ENCODE measurements at places on chromosomes 2 and 18.

DNA sequence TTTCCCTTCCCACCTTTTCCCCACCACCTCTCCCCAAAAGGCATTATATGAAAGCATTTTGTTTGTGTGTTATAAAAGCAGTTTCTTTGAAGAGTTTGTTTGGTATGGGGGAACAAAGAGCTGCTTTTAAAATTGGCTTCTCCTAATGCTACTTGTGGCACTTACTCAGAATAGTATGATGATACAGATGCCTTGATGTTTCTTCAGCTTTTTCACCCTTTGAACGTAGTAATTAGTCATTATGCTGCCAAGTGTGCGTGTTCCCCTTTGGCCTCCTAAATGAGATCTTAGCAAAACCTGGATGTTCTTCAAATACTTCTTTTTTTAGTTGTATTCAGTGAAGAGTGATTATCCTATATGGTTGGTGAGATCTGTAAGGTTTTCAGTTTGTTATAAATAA, 183.4 kb downstream of the PTGR3 start:
- no peak for DNase-seq

GRCh38 chr2:203594541-203594940, 59.4 kb upstream of the RAPH1 start:
- DNase-seq: no peak

DNA sequence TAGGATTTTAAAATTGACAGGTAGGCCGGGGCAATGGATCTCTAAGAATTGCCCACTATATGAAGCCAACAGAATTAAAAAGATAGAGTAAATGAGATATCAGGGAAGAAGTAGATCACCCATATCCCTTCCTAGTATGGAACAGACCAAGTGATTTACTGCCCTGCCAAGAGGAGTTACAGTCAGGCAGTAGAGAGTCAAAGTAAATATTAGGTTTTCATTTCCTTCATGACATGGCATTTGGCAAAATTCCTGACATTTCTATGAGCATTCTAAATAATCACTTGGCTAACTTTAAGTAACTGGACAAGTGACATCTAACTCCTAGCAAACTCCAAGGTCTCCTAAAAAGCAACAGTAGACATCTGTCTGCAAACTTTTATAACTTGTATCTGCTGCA, 33.5 kb downstream of the GALNT5 start:
- DNase-seq: no peak

GRCh38 chr18:2914185-2914880, 67.5 kb downstream of the EMILIN2 start:
- no peak for DNase-seq

GRCh38 chr2:105117565-105117964, 79.7 kb downstream of the MRPS9 start:
- DNase-seq: no peak

- DNase-seq: no peak
These were observed 63.8 kb downstream of the TTC21B start for GRCh38 chr2:165889798-165890197.

DNA sequence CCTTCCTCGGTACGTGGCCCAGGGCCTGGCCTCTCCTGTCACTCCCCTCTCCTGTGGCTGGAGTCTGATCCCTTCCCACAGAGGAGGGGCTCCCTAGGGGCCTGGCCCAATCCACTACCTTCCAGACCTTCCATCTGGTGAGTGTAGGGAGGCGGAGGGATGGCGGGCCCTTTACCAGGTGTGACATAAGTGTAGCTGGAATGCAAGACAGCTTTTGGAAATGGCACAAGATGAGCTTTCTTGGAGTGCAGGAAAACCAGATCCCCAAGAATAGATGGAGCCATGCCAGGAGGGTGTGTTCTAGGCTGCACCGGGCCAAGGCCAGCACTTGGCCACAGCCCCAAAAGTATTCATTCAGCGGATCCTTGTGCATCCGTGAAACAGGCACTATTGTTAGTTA, 30.1 kb downstream of the IGFBP5 start:
- no peak for DNase-seq

GRCh38 chr2:15729709-15730544, 138.3 kb downstream of the DDX1 start:
- no peak for DNase-seq

- no peak for DNase-seq
These were observed 54.7 kb upstream of the RNU4ATAC start for GRCh38 chr2:121475811-121476571.

DNA sequence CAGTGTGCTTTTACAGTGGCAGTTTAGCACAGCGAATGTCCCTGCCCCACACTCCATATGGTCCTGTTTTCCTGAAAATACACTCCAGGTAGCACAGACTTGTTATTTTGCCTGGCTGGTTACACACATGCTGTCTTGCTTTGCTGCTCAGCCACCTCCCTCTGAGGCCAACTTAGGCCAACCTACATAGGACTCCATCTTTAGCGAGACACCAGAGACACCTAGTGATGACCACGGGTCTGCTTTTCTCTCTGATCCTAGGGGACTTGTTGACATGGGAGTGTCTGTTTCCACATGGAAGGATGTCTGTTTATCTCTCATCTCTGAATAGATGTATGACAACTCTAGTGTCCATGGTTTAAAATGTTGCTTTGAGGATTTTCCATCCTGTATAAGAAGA, 43.3 kb downstream of the PLEKHB2 start:
- DNase-seq: no peak

GRCh38 chr2:67954093-67954748, 108.6 kb downstream of the C1D start:
- DNase-seq: peak; percentile 89

DNA sequence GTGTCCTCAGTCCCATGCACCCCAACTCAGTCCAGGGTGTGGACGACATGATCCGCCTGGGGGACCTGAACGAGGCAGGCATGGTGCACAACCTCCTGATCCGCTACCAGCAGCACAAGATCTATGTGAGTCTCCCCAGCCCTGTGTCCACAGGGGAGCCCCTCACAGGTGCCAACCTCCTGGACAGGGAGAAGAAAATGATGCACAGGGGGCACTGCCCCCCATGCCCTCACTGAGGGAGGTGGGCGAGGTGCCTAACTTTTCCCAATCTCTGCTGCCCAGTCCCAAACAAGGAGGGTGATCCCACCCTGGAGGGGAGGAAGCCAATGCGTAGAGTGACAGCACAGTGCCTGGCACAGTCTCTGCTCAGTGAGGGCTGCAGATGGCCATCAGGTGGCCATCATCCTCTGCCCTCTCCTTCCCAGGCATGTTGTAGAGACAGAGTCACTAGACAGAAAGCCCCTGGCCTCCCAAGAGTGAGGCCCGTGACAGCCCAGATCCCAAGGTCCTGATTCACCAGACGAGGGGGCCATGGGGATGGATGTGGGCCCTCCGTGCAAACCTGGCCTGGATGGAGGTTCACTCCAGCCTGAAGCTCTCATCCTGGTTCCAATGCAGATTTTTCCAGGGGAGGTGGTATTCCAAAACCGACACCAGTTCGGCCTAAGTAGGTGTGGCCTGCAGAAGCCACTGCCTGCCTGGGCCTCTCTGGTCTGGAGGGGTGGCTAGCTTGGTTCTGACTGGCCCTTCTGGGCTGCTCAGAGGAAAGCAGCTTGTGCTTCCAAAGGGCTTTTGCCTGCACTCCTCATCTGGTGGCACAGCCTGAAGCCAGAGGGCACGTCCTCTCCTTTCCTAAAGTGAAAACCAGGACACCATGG, 30.0 kb downstream of the MYO7B start:
- DNase-seq: no peak

DNA sequence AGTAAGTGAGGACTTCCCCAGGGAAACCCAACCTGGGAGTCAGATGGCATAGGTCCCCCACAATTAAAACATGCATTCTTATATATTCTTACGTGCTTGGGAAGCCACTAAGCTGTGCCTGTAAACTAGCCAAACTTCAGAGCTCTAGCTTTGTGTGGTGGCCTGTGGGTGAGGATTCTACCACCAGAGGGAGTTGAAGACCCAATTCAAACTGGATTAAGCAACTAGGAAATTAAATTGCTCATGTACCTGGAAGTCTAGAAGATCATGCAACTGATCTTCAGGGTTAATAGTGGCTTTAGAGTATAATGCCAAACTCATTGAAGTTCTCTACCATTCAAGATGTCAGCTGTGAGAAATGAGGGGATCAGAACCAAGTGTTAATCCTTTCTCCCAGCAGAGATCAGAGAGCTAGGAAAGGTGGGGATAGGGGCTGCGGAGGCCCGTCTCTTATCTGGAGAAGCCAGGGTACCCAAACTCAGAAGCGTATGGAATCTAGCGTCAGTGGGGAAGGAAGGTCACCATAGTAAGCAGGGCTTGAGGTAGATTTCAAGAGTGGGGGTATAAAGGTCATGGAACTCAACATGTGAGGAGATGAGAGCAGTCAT, 53.2 kb upstream of the CCDC85A start:
- no peak for DNase-seq

DNA sequence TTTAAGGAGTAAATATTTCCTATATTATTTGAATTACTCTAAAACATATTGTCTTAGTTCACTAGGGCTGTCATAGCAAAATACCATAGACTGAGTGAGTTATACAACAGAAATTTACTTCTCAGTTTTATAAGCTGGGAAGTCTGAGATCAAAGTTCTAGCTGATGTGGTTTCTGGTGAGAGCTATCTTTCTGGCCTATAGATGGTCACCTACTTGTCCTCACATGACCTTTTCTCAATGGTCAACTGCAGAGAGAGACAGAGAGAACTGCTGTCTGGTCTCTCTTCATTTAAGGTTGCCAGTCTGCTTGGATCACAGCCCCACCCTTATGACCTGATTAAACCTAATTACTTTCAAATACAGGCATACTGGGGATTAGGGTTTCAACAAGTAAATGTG, 490.9 kb downstream of the FBXO15 start:
- DNase-seq: no peak

- no peak for DNase-seq
These were observed 21.3 kb upstream of the ICOS start for GRCh38 chr2:203915256-203915655.

DNA sequence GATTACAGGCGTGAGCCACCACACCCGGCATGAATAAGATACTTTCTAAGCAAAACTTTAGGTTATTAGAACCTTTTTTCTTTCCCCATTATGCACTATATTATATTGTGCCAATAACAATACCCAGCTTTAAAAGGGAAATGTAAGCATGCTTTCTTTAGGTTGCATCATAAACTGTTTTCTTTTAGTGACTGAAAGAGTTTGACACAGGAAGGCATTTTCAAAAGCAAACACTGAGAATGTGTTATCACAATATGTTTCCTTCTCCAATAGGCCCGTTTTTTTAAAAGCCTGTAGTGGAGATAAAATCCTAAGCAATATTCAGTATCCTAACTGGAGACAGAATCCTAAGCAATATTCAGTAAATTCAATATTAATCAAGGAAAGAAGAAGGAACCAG, 16.7 kb upstream of the EPB41L5 start:
- DNase-seq: no peak

All from NCI-H510A (cell line).